ENCODE measurements at places on chromosomes 13 and 19.

DNA sequence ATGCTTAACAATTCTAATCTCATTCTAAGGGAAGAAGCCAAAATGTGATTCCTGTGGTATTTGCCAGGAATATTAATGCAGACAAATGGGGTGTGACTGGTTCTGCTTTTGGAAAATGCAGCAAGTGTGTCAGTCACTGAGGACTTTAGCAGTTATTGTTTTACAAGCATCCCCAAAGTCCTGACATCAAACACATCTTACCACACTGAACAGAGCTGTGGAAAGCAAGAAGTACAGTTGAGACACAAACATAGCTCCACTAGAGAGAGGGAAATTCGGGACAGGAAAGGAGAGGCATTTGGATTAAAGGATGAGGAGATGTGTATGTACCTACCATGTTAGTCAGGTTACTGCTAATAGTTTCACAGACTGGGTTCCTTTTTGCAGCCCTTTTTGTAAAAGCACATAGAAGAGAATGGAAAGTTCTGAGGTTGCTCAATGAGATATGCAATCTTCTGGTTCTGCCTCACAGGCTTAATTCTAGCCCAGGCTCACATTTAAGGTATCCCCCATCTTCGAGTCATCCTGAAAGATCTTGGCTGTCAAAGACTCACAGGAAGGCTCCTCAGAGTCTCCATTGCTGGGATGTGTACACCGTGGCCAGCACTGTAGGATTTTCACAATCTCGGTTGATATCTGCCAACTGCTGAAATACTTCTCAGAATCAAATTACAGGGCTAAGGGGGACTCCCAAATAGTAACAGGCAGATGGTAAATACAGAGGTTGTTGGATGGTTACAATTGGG, 316.6 kb downstream of the DNAJC15 start:
- DNase-seq: no peak

- no peak for DNase-seq
These were observed 87.0 kb upstream of the TM9SF2 start for GRCh38 chr13:99414048-99414995.

- DNase-seq: no peak
These were observed 9.6 kb downstream of the UPF1 start for GRCh38 chr19:18841400-18841799.

- no peak for DNase-seq
These were observed 24.8 kb downstream of the C2CD4C start for GRCh38 chr19:383922-384798.

Data from activated naive CD4-positive, alpha-beta T cell (primary cell).